ENCODE measurements at places on chromosomes 5 and 9.

- DNase-seq: no peak
Observed at GRCh38 chr5:53416144-53416738, 64.2 kb upstream of the FST start.

GRCh38 chr5:73459366-73459765 is 10.8 kb upstream of the FOXD1 start:
- no peak for DNase-seq

GRCh38 chr9:23746317-23746716 is 79.7 kb downstream of the ELAVL2 start:
- DNase-seq: no peak

GRCh38 chr9:34568774-34569173 is 20.8 kb downstream of the CNTFR start:
- no peak for DNase-seq

DNA sequence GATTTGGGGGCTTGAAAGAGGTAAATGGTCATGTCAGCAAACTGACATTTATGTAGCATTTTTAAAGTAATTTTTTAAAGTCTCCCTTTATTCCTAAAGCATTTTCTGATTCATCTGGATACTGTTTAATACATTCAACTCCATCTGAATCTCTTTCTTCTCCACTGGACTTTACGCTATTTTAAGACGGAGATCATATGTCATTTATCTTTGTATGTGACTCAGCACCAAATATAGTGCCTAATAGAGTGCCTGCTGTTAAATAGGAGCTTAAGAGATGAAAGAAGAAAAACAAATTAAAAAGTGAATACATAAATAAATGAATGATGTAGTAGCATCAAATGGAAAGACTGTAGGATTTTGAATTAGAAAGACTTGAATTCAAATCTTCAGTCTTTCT is 548.8 kb upstream of the SMC2 start:
- no peak for DNase-seq

DNA sequence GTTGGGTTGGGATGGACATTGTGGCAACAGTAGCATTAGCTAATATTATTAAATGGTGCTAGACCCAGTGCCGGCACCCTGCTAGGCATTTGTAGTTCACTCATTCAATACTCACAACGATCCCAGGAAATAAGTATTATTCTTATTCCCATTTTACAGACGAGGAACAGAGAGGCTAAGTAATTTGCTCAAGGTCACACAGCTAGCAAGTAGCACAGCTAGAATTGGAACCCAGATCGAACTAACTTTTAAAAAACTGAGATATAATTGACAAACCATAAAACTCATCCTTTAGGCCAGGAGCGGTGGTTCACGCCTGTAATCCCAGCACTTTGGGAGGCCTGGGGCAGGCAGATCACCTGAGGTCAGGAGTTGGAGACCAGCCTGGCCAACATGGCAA is 79.5 kb downstream of the SH3PXD2B start:
- no peak for DNase-seq

DNA sequence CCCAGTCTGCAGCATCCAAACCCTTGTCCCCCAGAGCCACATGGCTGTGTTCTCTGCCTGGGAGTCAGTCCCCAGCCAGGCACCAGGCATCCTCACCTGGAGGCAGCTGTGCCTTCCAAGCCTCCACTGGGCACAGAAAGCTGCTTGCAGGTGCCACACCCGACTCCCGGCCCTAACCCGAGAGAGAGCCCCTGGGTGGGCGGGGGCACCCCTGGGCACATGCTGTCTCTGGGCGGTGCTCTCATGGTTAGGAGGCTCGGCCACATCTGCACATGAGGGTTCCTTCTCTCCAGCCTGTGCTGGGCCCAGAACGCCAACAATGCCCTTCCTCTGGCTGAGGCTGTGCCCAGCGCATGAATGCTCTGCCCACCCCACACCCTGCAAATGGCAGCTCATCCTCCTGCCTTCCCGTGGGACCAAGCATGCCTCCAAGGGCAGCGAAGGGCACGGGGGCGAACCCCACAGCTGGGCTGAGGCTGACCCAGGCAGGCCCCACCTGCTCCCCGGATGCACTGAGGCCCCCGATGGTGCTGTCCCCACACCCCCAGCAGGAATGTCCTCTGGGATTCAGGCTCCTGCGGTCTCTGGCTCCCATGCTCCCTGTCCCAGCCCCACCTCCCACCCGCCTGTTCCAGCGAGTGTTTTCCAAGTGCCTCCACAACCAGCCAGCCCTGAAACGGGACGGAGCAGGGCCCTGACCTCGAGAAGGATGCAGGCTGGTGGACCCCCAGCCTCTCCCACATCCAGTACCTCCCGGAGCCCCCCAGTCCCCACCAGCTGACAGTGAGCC is 22.5 kb upstream of the CAMSAP1 start:
- no peak for DNase-seq

DNA sequence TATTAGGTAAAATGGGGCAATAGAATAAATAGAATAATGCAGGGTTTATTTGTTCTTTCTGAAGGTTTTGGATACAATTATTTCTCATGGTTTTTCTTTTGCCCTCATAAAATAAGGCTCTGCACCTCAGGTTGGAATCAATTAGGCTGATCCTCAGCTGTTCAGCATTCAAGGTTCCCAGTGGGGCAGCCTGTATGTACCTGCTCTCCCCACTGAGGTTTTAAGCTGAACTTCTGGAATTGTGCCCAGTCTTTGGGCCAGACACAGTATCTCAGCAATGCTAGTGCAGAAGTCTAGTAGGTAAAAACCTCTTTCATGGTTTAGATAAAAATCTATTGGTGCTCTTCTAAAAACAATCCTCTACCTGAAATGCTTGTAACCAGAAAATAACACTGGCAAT is 98.0 kb downstream of the EDIL3 start:
- DNase-seq: no peak

- DNase-seq: no peak
Observed at GRCh38 chr5:68661237-68661636, 432.6 kb upstream of the SLC30A5 start.

GRCh38 chr9:119477197-119477596 is 108.0 kb upstream of the BRINP1 start:
- DNase-seq: no peak

DNA sequence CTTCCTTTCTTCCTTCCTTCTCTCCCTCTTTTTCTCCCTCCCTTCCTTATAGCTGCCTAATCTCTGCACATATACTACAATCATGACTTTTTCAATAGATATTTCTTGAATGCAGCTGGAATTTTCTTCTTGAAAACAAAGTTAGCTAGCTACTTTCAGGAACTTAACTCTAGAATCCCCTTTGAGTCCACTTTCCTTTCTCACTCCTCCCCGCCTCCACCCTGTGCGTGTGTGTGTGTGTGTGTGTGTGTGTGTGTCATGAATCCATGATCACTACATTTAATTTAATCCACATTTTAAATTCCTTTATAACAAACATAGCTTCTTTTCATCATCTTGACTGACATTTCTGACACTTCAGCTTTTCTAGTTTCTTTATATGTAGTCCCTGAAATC is 167.5 kb upstream of the KLF9 start:
- DNase-seq: no peak

GRCh38 chr5:140588311-140589070 is 23.9 kb downstream of the SLC35A4 start:
- no peak for DNase-seq

- no peak for DNase-seq
Observed at GRCh38 chr9:110580850-110581249, 1.3 kb upstream of the SVEP1 start.

DNA sequence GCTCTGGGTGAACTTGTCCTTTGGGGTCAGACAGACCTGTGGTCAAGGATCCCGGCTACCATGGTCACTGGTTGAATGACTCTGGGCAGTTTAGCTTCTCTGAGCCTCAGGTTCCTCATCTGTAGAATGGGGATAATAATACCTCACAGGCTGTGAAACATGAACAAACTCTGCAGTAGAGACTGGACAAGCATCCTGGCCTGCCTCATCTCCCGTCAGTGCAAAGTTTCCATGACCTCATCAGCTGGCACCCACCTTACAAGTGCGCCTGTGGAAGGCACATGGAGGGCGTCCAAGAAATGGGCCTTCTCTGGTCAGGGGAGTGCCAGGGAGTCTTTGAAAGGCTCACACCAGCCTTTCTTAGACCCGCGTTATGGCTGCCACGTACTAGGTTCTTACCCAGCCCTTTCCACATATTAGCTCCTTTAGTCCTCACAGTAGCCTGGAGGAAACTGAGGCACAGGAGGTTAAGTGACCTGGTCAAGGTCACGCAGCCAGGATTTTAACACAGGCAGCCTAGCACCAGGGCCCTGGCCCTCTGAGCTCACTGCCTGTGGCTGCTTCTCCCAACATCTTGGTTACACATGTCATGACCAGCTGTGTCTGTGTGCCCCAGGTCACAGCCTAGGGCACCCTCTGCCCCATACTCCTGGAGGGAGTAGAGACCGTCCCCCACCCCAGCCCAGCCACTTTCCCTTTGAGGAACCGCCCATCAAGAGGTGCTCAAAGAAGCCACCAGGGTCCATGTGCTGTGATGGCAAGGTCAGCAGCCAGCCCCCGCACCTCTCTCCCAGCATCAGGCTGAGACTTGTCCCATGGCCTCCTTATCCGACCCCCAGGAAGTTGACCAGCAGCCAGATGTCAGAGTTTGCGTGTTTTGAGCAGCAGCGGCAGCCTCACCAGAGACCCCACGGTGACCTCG is 39.4 kb upstream of the RPL26L1 start:
- no peak for DNase-seq

GRCh38 chr9:74696520-74696919 is 191.2 kb downstream of the TRPM6 start:
- DNase-seq: no peak

- DNase-seq: no peak
Observed at GRCh38 chr5:14197056-14197455, 53.9 kb downstream of the TRIO start.

All from activated naive CD8-positive, alpha-beta T cell treated with anti-CD3 and anti-CD28 coated beads for 36 hours (primary cell).